Head of caudate nucleus (tissue), 42 donors: ENCODE measurements at places on chromosomes 2 and 18.

GRCh38 chr2:29017716-29018435 lies 36.8 kb downstream of the TOGARAM2 start:
- no peak for DNase-seq

GRCh38 chr18:59140302-59140885 lies 710 bp downstream of the SEC11C start:
- no peak for DNase-seq

DNA sequence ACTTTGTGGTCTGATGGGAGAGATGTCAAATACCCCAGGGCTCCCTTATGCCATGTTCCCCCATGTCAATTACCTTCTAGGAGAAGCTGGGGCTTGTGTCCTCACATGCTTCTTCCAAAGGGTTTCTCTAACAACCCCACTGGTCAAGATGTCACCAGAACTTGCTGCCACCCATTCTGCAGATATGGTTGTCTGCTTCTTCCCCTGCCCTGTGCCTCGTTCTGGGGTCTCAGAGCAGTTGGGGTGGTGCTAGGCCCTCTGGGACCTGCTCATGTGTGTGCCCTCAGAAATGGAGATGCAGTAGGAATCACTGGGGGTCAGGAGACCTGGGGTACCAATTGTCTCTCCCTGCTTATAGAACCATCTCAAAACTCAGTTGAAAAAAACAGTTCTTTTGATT lies 268.6 kb downstream of the MYCN start:
- DNase-seq: no peak

- DNase-seq: no peak
Measured at GRCh38 chr2:144854596-144854995, 334.7 kb upstream of the ZEB2 start.

DNA sequence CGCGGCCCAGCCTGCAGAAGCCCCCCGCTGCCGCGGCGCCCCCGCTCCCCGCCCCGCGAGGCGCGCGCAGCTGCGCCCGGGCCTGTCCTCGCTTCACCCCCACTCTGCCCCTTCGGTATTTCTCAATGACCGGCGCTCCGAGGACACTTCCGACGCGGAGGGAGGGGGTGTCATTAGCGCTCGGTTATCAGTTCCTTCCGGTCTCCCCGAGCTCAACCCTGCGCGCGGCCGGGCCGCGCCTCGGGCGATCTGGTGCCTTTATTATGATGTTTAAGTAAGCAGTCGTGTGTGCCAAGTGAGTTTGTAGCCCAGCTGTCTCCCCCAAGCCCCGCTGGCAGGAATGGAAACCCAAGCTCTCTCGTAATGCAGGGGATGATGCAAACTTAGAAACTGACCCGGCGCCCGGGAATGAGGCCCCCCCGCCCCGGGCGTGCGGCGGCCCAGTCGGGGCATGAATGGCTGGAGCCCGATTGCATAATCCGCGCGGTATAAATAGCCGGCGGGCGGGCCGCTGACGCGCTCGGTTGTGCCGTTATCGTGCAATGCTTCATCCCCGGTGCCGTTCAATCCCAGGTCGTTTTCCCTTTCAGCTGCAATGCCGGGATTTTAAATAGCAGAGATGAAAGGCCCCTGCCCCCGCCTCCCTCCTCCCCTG lies 3.9 kb upstream of the SPRED2 start:
- peak; percentile 77 for DNase-seq

- no peak for DNase-seq
Measured at GRCh38 chr2:51013933-51014526, 17.9 kb downstream of the NRXN1 start.

DNA sequence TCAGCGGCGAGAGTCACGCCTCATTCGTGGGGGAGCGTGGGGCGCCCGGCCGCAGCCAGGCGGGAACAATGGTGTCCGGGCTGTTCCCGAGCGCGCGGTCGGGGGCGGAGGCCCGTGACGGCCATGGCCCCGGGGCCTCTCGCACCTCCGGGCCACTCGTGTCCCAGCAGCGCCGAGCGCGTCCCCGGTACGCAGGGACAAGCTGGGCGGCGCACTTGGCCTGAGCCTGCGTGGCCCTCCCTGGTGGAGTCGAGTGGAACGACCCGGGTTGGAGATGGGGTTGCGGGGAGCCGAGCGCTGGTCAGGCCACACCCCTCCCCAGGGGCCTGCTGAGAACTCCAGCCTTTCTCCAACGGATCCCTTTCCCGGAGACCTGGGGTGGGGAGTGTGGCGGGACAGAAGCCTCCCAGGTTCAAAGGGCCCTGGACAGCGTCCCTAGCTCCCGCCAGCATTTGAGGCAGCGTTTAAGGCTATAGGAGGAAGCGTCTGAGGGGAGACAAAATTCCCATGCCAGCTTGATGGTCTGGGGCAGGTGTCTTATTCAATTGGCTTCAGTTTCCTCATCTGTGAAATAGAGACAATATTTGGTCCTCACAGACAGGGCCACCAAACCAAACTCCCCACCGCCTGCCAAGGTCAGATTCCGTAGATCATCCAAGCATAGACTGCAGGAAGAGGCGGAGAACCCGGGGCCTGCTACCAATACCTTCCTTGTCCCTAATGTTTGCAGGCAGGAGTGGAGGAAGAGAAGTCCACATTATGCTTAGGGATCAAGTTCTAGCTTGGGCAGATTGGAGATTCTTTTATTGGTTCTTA lies 553 bp downstream of the CNDP2 start:
- peak; percentile 76 for DNase-seq

- DNase-seq: no peak
Measured at GRCh38 chr2:2755990-2756389, 424.9 kb upstream of the MYT1L start.

DNA sequence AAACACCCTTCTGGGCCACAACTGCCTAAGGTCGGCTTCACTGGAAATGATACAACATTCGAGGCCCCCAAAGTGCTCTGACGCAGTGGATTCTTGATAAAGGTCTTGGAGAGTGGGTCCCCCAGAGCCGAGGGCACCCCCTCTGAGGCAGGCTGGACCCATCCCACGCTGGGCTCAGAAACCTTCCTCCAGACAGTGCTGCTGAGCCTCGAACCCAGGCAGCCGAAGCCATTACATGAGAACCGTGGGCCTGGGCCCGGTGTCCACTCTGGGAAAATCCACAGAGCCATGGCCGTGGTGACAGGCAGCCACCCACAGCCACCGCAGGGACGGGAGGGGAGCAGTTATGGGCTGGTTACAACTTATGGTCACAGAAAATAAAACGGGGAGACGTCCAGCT lies 81.4 kb upstream of the ID2 start:
- DNase-seq: no peak

DNA sequence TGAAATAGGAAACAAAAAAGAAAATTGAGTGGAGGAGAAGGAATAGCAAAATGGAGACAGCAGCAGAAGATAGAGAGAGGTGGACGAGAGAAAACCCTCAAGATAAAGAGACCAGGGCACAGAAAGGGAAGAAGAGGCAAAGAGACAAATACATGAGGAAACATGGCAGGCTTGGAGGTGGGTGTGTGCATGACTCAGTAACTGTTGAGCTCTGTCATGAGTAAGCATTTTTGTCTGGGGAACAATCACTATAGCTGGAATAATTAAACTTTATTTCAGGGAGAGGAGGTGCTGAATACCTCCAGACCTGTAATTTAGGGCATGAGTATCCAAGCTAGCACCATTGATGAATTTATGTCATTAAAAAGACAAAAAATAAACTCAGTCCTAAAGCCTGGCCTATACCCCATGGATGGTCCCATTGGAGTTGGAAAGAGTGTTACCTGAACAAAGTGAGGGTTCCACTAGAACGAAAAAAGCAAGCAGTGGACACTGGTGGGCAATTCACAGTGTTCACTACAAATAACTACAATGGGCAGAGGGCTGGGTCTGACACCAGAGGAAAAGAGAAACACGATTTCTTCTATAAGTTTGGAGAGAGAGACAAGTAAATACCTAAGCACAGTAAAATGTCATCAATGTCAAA lies 145.5 kb downstream of the ADCYAP1 start:
- DNase-seq: no peak

DNA sequence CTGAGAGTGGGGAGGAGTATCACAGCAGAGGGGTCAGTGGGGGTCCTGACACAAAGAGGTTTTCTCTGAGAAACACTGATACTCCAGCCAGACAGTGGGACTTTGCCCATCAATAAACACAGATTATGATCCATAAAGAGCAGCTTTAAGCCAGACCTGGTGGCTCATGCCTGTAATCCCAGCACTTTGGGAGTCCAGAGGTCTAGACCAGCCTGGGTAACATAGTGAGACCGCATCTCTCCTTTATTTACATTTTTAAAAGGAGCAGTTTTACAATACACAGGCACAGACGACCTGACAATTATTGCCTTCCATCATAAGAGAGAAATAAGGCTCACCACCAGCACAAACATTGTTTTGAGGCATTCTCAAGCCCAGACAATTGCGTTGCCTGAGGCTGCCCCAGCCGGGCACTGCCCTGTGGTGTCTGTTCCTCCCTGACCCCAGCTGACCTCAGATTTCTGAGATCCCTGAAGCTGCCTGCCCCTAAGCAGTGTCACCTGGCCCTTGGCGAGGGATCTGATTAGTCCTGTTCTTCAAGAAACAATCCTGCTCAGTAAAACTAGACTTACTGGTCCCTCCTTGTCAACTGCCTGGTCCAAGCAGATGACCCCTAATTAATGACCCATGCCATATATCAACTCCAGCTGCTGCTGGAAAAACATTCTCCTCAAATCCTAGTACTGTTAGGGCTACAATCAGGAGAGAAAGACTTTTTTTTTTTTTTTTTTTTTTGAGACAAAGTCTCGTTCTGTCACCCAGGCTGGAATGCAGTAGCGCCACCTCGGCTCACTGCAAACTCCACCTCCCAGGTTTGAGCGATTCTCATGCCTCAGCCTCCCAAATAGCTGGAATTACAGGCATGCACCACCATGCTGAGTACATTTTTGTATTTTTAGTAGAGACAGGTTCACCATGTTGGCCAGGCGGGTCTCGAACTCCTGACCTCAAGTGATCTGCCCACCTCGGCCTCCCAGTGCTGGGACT lies 59.4 kb upstream of the SOS1 start:
- no peak for DNase-seq

- DNase-seq: peak; percentile 68
Measured at GRCh38 chr18:67151366-67151765, 365.2 kb downstream of the DSEL start.

DNA sequence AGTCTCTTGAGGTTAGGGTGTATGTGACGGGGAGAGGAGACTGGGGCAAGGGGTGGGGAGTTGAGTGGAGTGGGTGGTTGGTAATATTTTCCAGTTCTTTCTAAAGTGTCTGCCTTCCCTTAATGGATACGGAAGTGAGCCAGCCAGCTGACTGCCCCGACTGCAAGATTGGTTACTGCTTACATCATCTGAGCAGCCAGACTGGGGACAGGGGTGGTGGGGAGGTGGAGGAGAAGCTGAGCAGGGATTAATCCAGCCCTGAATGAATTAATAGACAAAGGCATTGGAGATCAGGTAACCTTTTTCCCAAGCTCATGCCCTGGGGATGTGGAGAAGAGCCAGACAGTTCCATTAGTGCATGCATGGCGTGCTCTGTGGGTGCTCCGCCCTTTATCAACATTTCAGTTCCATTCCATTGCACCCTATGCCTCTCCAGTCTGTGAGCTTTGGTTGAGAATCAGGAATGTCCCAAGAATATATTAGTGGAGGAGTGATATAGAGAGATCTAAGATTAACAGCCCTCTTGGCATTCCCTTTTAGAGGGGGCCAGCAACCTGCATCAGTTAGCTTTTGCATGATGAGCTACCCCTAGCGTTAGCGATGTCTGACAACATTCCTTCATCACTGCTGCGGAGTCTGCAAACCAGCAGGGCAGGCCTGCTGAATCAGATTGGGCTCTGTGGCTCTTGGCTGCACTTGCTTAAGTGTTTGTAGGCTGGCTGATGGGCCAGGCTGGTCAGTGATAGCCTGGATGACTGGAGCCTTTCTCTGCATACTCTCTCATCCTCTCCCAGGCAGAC lies 67.4 kb downstream of the TNP1 start:
- no peak for DNase-seq

DNA sequence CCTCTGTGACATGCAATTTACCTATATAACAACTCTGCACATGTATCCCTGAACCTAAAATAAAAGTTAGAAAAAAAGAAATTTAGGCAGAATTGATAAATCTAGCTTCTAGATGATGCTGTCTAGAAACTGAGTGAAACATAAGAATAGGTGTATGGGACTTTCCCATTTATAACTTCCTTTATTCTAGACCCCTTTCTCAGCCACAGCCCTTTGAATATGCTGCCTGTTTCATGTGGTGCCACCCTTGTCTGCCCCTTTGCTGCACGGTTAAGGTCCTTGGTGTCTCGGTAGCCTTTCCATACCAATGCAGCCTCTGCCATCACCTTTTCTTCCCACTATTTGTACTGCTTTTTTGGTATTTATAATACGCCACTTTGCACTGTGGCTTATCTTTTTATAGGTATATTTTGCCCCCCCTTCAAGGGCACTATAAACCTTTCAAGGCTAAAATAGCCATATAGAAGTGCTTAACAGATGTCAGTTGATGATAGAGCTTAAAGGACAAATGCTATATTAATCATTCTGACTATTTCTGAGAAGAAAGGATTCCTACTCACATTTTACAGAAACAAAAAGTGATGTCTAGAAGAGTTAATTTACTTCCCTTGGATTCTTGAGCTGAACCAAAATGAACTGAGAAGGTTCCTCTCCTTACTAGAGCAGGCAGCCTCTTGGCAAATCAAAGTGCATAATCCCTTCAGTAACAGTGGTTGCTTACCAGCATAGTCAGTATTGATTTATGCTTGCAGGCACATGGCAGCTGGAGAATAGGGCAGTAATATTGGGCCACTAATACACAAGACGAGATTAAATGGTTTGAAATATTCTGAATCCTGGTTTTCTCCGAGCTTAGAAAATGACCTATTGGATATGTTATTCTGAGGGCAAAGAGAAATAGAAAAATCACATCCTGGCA lies 88.1 kb upstream of the CYP26B1 start:
- no peak for DNase-seq

- no peak for DNase-seq
Measured at GRCh38 chr18:50674307-50674980, 114.6 kb downstream of the MAPK4 start.

- DNase-seq: peak; percentile 49
Measured at GRCh38 chr2:16249246-16250055, 309.1 kb downstream of the MYCN start.

- DNase-seq: no peak
Measured at GRCh38 chr2:7270011-7270431, 352.8 kb downstream of the RNF144A start.

GRCh38 chr2:232966122-232966521 lies 46.9 kb downstream of the NGEF start:
- DNase-seq: no peak

- DNase-seq: no peak
Measured at GRCh38 chr18:60044290-60045006, 144.7 kb downstream of the PMAIP1 start.

GRCh38 chr2:42984081-42984480 lies 191.7 kb upstream of the HAAO start:
- no peak for DNase-seq

GRCh38 chr18:33560686-33561370 lies 17.2 kb upstream of the ASXL3 start:
- DNase-seq: no peak

GRCh38 chr18:45363196-45363595 lies 252.1 kb upstream of the SLC14A2 start:
- peak; percentile 51 for DNase-seq

- no peak for DNase-seq
Measured at GRCh38 chr2:28062867-28063266, 172.3 kb downstream of the BABAM2 start.

GRCh38 chr2:144181001-144181400 lies 338.9 kb downstream of the ZEB2 start:
- DNase-seq: no peak
